Activated naive CD4-positive, alpha-beta T cell treated with anti-CD3 and anti-CD28 coated beads, Interleukin-2, amount 50 U/mL, for 16 hours (primary cell): ENCODE measurements at places on chromosomes 5 and 9.

DNA sequence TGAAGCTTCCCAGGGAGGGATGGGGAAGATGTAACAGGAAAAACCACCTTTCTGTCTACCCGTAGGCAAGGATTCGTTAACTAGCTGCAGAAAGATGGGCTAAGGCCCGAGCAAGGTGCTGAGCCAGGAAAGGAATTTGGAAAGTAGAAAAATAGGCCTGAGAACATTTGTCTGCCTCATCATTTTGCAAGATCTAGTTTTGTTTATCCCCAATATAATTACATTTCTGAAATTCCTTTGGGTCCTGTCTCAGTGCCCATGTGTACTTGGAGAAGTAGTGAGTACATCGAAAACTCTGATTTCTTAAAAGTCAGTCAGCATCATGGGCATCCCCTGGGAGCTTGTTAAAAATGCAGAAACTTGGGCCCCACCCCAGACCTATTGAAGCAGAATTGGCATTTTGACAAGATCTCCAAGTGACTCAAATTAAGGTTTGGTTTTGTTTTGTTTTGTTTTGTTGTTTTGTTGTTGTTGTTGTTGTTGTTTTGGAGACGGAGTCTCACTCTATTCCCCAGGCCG is 52.1 kb upstream of the CEMIP2 start:
- DNase-seq = no peak

DNA sequence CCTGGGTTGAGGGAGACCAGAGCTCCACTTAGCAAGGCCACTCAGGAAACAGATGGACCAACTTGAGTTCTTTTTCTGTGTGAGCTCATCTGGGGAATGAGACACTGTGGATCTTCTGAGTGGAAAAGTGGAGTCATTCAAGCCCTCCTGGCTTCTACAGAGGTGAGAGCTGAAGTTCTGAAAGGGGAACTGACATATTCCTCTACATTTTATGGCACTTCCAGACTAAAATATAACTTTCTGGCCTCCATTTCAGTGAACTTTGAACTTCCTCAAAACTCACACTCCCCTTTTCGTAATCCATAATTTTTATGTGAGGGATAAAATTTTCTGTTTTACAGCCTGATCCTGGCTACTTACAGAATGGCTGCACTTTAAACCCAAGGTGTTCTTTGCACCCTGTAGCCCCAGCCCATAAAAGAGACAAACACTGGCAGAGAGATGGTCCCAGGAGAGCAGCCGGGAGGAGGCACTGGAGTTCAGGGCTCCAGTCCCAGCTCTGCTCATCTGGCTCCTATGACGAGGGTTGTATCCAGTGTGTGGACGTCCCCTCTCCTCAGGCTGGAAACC is 10.8 kb downstream of the SPAAR start:
- no peak for DNase-seq

GRCh38 chr5:167466992-167467391 is 824.5 kb upstream of the WWC1 start:
- DNase-seq = no peak

GRCh38 chr5:14435481-14435880 is 146.1 kb upstream of the OTULINL start:
- DNase-seq = no peak

DNA sequence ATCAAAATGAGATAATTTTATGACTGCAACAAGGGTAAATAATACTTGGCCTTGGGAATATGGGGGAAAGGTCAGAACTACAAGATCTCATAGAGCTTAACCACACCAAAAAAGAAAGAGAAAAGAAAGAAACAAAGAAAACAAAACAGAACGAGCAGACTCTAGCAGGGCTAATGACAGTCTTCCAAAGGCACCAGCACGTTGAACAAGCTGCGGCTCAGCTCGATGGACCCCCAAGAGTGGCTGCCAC is 689 bp downstream of the AK3 start:
- DNase-seq = no peak

GRCh38 chr5:178332210-178332641 is 99.6 kb upstream of the PHYKPL start:
- DNase-seq = no peak

GRCh38 chr5:110376281-110376951 is 350.1 kb downstream of the TMEM232 start:
- DNase-seq = no peak

DNA sequence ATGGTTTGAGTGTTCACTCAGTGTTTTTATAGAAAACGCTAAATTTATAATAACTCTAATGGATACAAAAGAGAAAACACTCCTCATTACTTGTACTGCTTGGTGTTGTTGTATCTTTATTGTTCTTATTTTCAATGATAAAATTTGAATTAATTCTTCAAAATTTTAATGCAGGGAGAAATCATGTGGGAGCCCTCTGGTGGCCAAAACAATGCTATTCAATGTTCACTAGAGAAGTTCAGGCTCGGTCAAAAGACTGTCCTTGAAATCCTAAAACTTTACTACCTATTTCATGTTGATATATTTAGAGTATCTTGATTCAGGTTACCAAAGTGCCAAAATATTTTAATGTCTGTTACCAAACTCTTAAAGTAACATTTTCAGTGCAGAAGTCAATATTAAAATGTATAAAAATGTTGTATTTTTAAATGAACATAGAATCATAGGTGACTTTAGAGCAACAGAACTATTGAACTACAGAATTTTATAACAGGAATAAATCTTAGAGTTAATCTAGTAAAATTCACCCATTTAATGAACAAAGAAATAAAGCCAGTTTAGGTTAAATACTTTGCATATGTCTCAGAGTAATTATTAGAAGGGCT is 1259.8 kb downstream of the PTPRD start:
- DNase-seq = no peak

GRCh38 chr5:124707520-124707919 is 38.9 kb downstream of the ZNF608 start:
- DNase-seq = no peak
